Activated naive CD4-positive, alpha-beta T cell treated with anti-CD3 and anti-CD28 coated beads, Interleukin-2, amount 50 U/mL, for 72 hours (primary cell): ENCODE measurements at places on chromosomes 11 and 22.
A peak's percentile ranks its signal among the peaks of the same experiment; 100 is the strongest.

GRCh38 chr11:121630041-121630440, 177.3 kb upstream of the SORL1-AS1 start:
- no peak for DNase-seq

GRCh38 chr11:131512228-131512627, 141.8 kb downstream of the NTM start:
- no peak for DNase-seq

- DNase-seq = no peak
These were observed 17.8 kb downstream of the CHADL start for GRCh38 chr22:41222846-41223507.

DNA sequence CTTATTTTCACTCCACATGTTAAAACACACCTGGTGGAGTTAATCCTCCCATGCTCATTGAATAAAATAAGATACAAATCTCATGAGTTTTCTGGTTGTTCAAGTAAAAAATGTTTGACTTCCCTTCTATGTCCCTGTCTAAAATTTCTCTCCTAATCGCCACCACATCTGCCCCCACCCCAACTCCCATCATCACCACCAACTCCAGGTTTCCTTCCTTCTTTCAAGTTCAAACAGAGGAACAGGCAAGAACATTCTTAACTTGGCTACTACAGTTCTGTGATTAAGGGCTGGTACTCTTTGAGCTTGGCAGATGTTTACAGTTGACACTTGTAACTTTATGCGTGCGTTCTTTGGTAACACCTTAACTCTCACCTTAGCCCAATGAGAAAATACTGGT, 9.1 kb upstream of the PSMA1 start:
- DNase-seq = no peak

GRCh38 chr22:38569181-38569971, 607 bp downstream of the DMC1 start:
- peak; percentile 31 for DNase-seq

- no peak for DNase-seq
These were observed 27.9 kb upstream of the SLC36A4 start for GRCh38 chr11:93225662-93226061.

DNA sequence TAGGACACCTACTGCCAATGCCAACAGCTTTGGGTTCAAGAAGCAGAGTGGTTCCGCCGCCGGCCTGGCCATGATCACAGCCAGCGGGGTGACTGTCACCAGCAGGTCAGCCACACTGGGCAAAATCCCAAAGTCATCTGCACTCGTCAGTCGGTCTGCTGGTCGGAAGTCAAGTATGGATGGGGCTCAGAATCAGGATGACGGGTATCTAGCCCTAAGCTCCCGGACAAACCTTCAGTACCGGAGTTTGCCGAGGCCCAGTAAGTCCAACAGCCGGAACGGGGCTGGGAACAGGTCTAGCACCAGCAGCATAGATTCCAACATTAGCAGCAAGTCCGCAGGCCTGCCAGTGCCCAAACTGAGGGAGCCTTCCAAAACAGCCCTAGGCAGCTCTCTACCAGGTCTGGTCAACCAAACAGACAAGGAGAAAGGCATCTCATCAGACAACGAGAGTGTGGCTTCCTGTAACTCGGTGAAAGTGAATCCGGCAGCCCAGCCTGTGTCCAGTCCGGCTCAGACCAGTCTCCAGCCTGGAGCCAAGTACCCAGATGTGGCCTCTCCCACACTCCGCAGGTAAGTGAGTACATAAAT, 115.1 kb downstream of the DBX1 start:
- no peak for DNase-seq

GRCh38 chr11:8110396-8110795, 29.4 kb downstream of the TUB start:
- DNase-seq = no peak

DNA sequence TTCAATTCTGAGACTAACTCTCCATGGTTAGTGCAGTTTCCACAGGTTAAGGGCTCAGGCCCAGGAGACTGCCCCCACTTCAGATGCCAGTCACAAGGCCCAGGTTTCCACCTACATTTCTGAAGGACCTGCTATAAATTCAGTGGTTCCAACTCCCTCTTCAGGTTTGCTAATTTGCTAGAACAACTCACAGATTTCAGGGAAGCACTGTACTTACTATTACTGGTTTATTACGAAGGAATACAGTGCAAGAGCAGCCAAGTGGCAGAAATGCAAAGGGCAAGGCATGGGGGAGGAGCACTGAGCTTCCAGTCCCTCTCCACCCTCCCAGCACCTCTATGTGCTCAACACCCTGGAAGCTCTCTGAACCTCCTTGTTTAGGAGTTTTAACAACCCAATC, 39.3 kb upstream of the SPON1 start:
- no peak for DNase-seq

DNA sequence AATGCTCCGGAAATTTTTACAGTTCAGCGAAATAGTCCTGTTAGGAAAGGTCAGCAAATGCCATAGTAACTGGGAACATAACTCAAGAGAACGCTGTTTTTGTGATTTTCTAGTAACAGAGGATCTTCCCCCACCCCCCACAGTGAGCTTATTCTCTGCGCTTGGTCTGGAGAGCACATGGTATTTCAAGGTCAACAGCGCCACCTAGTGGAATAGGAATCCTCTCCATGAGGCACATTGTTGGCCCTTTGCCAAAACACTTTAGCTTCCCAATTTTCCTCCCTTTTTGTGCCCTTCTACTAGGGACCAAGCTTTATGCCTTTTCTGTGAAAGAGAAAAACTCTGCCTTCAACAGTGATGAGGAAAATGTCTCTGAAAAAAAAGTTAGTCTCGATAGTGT, 13.2 kb upstream of the OR4C12 start:
- DNase-seq = no peak

DNA sequence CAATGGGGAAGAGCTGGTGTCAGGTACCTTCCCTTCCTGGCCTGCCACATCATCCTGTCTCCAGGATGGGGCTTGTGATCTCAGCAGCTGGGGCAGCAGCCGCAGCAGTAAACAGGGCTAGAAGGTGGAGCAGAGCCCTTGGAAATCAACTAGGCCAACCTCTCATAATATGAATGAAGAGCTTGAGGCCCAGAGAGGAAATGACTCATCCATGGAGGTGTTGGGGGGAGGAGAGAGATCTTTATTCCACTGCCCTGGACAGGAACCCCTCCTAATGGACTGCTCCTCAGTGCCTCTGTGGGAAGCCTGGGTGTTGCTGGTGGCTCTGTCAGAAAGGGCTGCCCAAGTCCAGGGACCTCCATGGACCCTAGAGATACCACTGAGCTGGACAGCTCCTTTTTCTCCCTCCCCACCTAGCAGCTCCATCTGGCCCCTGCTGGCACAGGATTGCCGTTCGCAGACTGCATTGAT, 111.8 kb downstream of the OSBP2 start:
- DNase-seq = no peak

DNA sequence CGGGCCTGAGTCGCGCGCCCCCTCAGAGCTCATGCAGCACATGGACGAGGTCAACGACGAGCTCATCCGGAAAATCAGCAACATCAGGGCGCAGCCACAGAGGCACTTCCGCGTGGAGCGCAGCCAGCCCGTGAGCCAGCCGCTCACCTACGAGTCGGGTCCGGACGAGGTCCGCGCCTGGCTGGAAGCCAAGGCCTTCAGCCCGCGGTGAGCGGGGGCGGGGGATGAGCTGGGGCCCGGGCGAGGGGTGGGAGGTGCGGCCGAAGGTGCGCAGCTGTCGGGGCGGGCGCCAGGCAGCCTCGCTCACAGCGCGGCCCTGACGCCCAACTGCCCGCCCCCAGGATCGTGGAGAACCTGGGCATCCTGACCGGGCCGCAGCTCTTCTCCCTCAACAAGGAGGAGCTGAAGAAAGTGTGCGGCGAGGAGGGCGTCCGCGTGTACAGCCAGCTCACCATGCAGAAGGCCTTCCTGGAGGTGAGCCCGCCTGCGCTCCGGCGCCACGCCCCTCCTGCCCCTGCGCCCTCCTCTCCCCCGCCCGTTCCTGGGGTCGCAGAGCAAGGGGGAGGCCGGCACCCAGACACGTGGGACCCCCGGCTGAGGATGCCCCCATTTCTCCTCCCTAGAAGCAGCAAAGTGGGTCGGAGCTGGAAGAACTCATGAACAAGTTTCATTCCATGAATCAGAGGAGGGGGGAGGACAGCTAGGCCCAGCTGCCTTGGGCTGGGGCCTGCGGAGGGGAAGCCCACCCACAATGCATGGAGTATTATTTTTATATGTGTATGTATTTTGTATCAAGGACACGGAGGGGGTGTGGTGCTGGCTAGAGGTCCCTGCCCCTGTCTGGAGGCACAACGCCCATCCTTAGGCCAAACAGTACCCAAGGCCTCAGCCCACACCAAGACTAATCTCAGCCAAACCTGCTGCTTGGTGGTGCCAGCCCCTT, 20.5 kb downstream of the EPS8L2 start:
- DNase-seq = peak; percentile 78

DNA sequence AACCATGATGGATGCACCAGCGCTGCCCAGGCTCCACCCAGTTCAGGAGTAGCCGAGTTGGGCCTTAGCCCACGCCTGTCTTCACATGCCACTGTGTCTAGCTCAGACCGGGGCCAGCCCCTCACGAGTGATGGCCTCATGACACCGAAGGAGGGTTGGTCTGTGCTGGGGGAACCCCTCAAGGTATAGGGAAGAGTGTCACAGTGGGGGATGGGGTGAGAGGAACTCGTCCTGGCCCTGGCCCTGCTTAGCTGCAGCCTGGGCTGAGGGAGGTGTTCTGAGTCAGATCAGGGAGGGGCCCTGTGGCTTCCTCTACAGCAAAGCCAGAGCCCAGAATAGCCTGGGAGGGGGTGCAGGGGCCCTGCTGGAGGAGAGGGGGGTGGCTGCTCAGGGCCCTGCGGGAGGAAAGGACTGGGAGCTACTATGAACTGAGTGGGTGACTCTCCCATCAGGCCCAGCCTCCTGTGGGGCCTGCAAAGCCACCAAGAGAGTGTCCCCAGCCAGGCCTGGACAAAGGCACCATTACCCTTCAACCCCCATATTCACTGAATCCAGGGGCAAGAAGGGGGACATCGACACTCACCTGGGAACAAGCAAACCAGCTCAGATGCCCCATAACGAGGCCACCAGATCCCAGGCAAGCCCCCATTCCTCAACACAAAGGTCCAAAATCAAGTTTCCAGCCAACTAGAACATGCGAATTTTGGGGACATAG, 41.2 kb downstream of the IGLL5 start:
- no peak for DNase-seq

DNA sequence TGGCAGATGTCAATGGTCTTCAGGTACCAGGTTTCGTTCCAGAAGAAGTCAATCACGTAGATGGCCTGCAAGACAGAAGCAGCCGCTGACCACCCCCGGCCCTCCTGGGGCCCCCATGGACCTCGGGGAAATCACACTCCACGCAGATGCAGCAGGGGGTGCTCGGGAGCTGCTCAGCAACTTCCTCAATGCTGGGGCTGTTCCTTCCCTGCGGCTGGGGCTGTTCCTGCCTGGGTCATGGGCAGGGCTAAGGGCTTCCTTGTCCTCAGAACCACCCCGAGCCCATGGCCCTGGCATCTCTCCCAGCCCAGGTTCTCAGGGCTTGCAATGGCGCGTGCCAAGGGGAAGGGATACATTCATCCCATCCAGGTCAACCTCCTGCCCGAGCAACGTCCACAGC, 10.3 kb downstream of the DHCR7 start:
- no peak for DNase-seq

- no peak for DNase-seq
These were observed 32.6 kb downstream of the NUP50 start for GRCh38 chr22:45196308-45196707.

DNA sequence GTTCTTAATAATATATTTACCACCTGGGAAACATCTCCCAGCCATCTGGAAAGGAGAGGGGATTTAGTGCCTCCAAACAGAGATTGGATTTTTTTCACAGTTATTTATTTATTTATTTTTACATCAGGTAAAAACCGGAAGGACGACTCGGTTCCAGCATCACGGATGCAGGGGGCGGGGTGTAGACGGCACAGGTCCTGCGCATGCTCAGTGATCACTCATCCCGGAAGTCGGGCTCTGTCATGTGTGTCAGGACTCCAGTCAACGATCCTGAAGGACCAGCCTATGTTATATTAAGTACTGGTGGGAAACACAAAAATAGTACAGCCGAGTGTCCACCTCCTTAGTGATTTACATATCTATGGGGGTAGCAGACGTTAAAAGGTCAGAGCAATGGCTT, 467.6 kb downstream of the NTM start:
- no peak for DNase-seq

DNA sequence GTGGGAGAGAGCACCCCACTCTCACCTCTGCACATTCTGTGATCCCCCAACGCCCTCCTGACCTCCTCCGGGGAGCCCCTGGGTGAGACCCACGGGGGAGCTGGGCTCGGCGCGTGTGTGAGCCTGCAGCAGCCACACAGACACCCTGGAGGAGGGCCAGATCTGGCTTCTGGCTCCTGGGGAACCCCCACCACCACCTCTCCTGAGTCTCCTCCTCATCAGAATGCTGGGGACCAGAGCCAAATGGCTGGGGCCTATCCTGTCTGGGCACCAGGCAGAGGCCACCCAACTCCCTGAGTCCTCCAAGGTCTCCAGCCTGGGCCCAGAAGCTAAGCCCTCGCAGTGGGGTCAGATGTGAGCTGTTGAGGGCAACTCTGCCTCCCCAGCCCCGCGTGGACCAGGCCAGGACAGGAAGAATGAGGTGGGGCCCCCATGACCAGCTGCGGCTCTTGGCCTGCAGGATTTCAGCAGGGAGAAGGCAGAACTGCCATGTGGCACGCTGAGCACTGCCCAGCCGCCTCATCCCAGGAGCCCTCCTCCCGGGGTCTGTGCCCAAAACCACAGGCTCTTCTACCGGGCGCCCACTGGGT, 5.5 kb upstream of the PIM3 start:
- DNase-seq = no peak

DNA sequence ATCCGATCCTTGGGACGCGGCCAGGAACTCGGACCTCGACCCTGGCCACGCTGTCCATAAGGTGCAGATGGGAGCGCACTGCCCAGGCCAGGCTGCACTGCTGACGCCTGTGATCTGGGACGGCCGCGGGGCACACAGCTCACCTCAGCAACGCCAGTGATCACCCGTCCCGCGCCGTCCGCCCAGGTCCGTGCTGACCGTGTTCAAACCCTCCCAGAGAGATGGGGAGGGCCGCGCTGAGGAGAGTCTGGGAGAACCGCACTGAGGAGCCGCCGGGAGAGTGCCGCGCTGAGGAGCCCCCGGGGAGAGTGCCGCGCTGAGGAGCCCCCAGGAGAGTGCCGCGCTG, 636 bp downstream of the KCNQ1OT1 start:
- peak; percentile 24 for DNase-seq

GRCh38 chr11:71454470-71455113, 1.6 kb downstream of the NADSYN1 start:
- no peak for DNase-seq

GRCh38 chr11:10590218-10590915, 21.9 kb upstream of the LYVE1 start:
- no peak for DNase-seq
